ENCODE measurements at places on chromosomes 4 and X. TPM values are rescaled to one million over a fixed set of nuclear protein-coding genes. Genes with fewer than 3 reads are reported as not detected.

PAK3 gene
- not detected for total RNA-seq

RHOXF2B gene
- total RNA-seq = not detected

GLRB gene
- not detected for total RNA-seq

CT45A3 gene
- not detected for total RNA-seq

TBC1D9 gene
- not detected for total RNA-seq

FDCSP gene
- not detected for total RNA-seq

SMAD1 gene
- total RNA-seq = 0.30 TPM

NLGN3 gene
- total RNA-seq = 2.3 TPM

CT45A5 gene
- not detected for total RNA-seq

EFNB1 gene
- 4.1 TPM for total RNA-seq

WAS gene
- total RNA-seq = 101 TPM

APLN gene
- total RNA-seq = not detected

THOC2 gene
- total RNA-seq = 124 TPM

- no peaks in the 10 kb centered on the region for H3K27me3 ChIP-seq
- H3K27ac ChIP-seq = no peak overlapping the region
- DNase-seq = no peak
- no peak overlapping the region for H3K4me3 ChIP-seq
- H3K4me1 ChIP-seq = no peaks in the 10 kb centered on the region
Measured at GRCh38 chrX:133390676-133391075, 24.6 kb downstream of the GPC4 start.

GRCh38 chr4:19557161-19557560, 694.5 kb upstream of the SLIT2 start:
- no peak for DNase-seq
- H3K4me3 ChIP-seq = no peak overlapping the region
- no peaks in the 10 kb centered on the region for H3K36me3 ChIP-seq
- no peak overlapping the region for H3K27ac ChIP-seq
- H3K27me3 ChIP-seq = no peaks in the 10 kb centered on the region

DNA sequence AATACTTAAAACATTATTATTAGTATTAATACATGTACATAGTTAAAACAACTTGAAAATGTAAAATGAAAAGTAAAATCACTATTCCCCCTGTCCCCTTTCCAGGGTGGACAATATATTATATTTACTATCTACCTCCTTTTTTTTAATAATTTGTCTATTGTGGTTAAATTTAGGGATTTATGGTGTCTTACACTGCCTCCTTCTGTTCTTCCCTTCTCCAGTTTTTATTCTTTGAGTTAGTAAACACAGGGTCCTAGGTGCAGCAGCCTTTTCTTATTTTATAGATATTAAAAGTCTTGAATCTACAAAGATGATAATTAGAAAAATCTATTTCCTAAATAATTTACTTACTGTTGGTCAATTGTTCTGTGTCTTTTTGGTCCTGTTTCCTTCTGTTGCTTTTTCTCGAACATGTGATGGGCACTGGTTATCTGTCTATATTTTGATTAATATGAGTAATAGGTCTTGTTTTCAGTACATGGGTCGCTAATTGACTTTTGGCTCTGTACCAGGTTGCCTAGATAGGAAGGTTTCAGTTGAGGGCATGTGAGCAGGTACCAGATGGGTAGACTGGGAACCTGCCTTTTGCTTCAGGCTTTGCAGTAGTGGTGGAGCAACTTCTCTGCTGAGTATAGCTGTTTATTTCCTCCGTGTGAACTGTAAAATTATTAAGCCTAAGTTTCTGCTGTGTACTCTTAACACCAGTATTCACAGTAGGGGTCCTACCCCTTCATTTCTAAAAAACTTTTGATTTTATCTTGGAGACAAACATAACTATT, 1.1 kb downstream of the NUDT9 start:
- H3K27me3 ChIP-seq = no peaks in the 10 kb centered on the region
- no peak for DNase-seq
- peaks cover 7% of the 10 kb centered on the region for H3K36me3 ChIP-seq
- H3K4me1 ChIP-seq = peaks cover 17% of the 10 kb centered on the region

- H3K27ac ChIP-seq = no peak overlapping the region
- H3K27me3 ChIP-seq = no peaks in the 10 kb centered on the region
- no peaks in the 10 kb centered on the region for H3K36me3 ChIP-seq
- DNase-seq = no peak
Measured at GRCh38 chrX:38880296-38880854, 79.1 kb downstream of the MID1IP1 start.

GRCh38 chr4:53601251-53601764, 10.0 kb upstream of the LNX1 start:
- no peak overlapping the region for H3K4me3 ChIP-seq
- H3K27ac ChIP-seq = no peak overlapping the region
- H3K36me3 ChIP-seq = no peaks in the 10 kb centered on the region
- no peak for DNase-seq
- no peaks in the 10 kb centered on the region for H3K4me1 ChIP-seq
- no peaks in the 10 kb centered on the region for H3K27me3 ChIP-seq

GRCh38 chr4:55729351-55730279, 90.0 kb upstream of the EXOC1L start:
- no peak overlapping the region for H3K27ac ChIP-seq
- no peaks in the 10 kb centered on the region for H3K4me1 ChIP-seq
- H3K4me3 ChIP-seq = no peak overlapping the region
- no peaks in the 10 kb centered on the region for H3K27me3 ChIP-seq

- H3K27me3 ChIP-seq = no peaks in the 10 kb centered on the region
- H3K36me3 ChIP-seq = no peaks in the 10 kb centered on the region
- DNase-seq = no peak
- no peak within 1 kb of the TSS for H3K4me3 ChIP-seq
Measured at GRCh38 chr4:55125087-55125721, at the start of gene KDR. Gene KDR (minus strand): TSS chr4:55125595. CDS start chr4:55125293, 302 bp downstream.

DNA sequence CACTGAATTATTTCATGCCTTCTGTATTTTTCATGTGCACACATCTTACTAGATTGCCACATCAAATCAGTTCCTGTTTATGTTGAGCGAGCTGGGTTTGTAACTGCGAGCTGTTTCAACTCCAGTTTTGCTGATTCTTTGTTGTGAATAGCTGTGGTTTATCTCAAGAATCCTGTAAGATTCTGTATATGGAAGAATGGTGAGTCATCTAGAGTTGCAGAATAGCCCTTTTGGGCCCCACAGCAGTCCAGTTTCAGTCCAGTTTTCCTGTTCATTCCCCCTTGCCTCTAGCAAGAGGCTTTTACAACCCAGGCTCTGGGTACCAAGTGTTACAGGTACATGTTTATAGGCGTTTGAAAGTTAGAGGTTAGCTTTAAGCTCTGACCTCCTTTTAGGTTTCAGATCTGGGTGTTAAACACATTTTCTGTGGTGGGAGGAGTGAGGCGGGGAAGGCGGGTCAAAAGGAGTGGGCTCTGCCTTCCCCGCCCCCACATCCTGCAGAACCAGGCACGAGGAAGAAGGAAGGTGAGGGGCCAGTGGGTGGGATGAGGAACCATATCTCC, 32.7 kb downstream of the TBC1D14 start:
- H3K4me1 ChIP-seq = peaks cover 51% of the 10 kb centered on the region
- H3K27ac ChIP-seq = peak overlapping the region; percentile 57
- H3K27me3 ChIP-seq = no peaks in the 10 kb centered on the region
- H3K4me3 ChIP-seq = peak overlapping the region; percentile 46
- peak; percentile 76 for DNase-seq

- H3K4me1 ChIP-seq = no peaks in the 10 kb centered on the region
- H3K4me3 ChIP-seq = no peak overlapping the region
- H3K27me3 ChIP-seq = no peaks in the 10 kb centered on the region
Measured at GRCh38 chr4:55955710-55956109, 7.0 kb downstream of the CEP135 start.

DNA sequence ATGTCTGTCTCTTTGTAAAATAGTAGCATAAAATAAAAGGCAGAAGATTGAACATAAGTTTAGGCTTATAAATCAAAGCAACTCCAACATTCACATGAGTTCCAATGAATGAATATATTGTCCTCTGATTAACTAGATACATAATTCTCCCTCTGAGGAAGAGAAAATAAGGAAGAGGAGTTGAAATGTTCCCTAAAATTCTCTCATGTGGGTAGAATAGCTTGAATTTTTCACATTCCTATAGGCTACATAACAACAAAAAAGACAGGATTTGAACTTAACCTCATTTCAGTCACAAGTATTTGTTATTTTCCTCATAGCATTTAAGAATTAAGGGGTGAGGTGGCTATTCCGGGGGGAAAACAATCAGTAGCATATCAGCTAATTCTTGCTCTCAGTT, 462.4 kb upstream of the NDST4 start:
- no peak overlapping the region for H3K27ac ChIP-seq
- no peak for DNase-seq
- no peaks in the 10 kb centered on the region for H3K27me3 ChIP-seq
- H3K4me1 ChIP-seq = no peaks in the 10 kb centered on the region

GRCh38 chr4:78720204-78720603, 55.9 kb upstream of the BMP2K start:
- DNase-seq = no peak
- H3K4me1 ChIP-seq = no peaks in the 10 kb centered on the region
- no peaks in the 10 kb centered on the region for H3K27me3 ChIP-seq
- H3K36me3 ChIP-seq = no peaks in the 10 kb centered on the region

- no peak overlapping the region for H3K4me3 ChIP-seq
- H3K27me3 ChIP-seq = no peaks in the 10 kb centered on the region
- H3K4me1 ChIP-seq = no peaks in the 10 kb centered on the region
Measured at GRCh38 chr4:111937368-111937767, 207.9 kb upstream of the FAM241A start.

DNA sequence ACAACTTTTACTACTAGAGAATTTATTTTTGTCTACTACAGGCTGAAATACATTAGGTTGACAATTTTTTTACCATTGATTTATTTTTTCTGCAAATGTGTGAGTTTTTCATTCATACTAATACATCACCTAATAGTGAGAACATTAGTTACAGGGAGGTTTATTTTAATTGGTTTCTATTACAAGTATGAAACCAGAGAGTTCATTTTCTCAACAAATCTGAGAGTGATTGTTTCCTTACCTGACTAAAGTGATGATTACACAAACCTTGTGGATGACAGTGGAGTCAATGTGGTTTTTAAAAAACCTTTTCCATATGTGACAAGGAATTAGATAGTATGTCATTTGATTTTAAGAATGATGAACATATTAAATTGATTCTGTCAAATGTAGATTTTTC, 227.4 kb downstream of the PALLD start:
- no peak overlapping the region for H3K4me3 ChIP-seq
- no peaks in the 10 kb centered on the region for H3K4me1 ChIP-seq
- H3K27me3 ChIP-seq = no peaks in the 10 kb centered on the region
- no peaks in the 10 kb centered on the region for H3K36me3 ChIP-seq

- no peak overlapping the region for H3K4me3 ChIP-seq
- no peak overlapping the region for H3K27ac ChIP-seq
- no peaks in the 10 kb centered on the region for H3K36me3 ChIP-seq
- no peak for DNase-seq
Measured at GRCh38 chr4:6109842-6110560, 90.3 kb downstream of the JAKMIP1 start.

DNA sequence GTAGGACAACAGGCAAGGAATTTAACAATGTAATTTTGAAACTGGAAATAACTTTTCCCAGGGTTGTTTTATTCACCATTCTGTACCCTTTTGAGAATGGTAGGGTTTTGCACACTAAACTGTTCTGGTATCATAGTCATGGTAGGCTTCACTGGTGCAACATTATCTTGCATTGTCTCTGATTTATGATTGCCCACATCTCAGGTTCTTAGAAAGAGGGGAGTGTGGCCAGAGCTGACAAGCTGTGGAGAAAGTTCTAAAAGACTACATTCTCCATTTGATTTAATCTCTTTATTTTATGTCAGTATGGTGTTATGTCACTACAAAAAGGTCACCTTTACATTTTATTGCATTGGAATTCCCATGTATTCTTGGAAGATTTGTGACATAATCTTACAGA, 447.3 kb downstream of the GRIA2 start:
- no peak overlapping the region for H3K27ac ChIP-seq
- H3K36me3 ChIP-seq = no peaks in the 10 kb centered on the region
- no peak for DNase-seq

- H3K36me3 ChIP-seq = no peaks in the 10 kb centered on the region
- H3K27me3 ChIP-seq = no peaks in the 10 kb centered on the region
- H3K4me1 ChIP-seq = no peaks in the 10 kb centered on the region
- no peak overlapping the region for H3K4me3 ChIP-seq
- H3K27ac ChIP-seq = no peak overlapping the region
Measured at GRCh38 chrX:18194688-18195087, 26.0 kb downstream of the BEND2 start.

DNA sequence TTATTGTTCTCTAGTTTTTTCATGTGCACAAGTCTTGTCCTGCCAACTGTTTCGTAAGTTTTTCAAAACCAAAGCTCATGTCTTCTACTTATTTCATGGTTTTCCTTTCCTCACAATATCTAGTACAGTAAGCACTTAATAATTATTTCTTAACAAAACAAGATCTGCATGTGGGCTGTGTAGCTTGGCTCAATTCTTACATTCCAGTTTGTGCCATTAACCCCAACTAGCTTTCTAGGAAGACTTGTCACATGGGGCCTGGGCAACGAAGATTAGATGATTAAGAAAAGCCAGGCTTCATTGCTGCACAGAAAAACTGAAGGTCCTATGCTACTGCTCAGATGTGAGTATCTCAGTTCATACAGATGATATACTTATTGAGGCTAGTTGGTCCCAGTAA, 155.3 kb upstream of the TEX13A start:
- no peaks in the 10 kb centered on the region for H3K27me3 ChIP-seq
- DNase-seq = no peak
- no peak overlapping the region for H3K27ac ChIP-seq
- H3K4me1 ChIP-seq = no peaks in the 10 kb centered on the region
- no peak overlapping the region for H3K4me3 ChIP-seq

DNA sequence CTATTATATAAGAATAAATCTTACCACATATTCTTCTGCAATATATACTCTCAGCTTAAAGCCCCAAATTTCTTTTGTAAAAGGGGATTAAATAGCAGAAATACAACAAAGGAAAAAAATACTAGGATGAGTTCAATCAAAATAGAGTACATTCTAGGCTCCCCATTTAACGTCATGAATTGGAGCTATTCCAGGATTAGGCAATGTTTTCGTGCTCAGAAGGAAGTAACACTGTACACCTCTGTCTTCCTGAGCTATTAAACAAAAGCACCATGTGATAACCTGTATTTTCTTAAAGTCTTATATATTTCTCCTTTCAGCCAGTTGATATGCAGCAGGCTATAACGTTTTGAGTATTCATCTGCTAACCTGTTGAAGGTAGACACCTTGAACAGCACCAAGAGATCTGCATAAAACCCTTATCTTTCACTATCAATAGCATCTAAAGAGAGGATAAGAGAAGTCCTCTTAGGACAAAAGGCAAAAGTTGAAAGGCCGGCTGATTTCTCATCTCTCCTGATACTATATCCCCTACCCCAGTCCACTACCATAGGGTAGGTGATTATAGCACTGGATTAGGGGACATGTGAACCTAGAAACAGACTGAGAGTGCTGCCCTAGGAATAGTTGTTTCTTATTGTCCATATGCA, 31.5 kb downstream of the TEC start:
- no peaks in the 10 kb centered on the region for H3K36me3 ChIP-seq
- no peak overlapping the region for H3K27ac ChIP-seq
- H3K4me1 ChIP-seq = no peaks in the 10 kb centered on the region
- no peak overlapping the region for H3K4me3 ChIP-seq
- no peaks in the 10 kb centered on the region for H3K27me3 ChIP-seq
- DNase-seq = no peak

GRCh38 chr4:116603096-116603495, 482.3 kb downstream of the TRAM1L1 start:
- no peaks in the 10 kb centered on the region for H3K27me3 ChIP-seq
- no peaks in the 10 kb centered on the region for H3K36me3 ChIP-seq
- H3K4me3 ChIP-seq = no peak overlapping the region
- no peak overlapping the region for H3K27ac ChIP-seq
